Skeletal muscle cell (primary cell): ENCODE measurements at places on chromosomes 5 and 9.

GRCh38 chr9:81619353-81620001, 69.9 kb downstream of the TLE1 start:
- DNase-seq = peak; percentile 87

GRCh38 chr5:107472620-107473064, 198.1 kb downstream of the EFNA5 start:
- no peak for DNase-seq

- DNase-seq = no peak
Measured at GRCh38 chr5:180643191-180643851, 6.1 kb downstream of the FLT4 start.

- no peak for DNase-seq
Measured at GRCh38 chr5:33855396-33855795, 36.4 kb downstream of the ADAMTS12 start.

DNA sequence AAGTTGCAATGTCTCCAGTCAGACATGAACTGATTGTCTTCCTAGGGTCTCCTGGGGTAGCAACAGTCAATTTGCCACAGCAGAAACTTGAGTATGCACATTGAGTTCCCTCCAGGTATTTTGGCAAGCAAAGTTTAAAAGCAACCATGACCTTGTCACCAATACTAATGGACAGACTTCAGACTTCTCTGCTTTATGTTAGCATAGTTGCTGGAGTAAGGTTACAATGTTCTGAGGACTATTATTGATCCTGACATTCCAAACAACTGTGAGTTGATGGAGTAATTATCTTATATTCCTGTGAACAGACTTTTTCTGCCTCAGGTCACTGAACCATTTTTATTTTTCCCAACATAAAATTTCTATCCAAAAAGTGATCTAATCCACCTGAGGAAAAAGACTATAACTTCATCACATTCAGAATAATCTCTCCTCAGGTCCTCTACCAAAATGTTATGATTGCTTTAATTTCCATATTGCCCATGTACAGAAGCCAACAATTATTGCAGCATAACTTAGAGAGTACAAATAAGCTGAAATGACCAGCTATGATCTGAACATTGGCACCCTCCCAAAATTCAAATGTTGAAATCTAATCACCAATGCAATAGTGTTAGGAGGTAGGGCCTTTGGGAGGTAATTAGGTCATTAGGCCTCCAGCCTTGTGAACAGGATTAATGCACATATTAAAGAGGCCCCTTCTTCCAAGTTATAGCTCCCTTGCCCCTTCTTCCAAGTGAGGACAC, 228.3 kb downstream of the PDE4D start:
- DNase-seq = no peak

GRCh38 chr5:149030392-149030791, 32.5 kb downstream of the SH3TC2 start:
- peak; percentile 72 for DNase-seq

GRCh38 chr5:10935536-10935935, 174.5 kb upstream of the DAP start:
- no peak for DNase-seq

DNA sequence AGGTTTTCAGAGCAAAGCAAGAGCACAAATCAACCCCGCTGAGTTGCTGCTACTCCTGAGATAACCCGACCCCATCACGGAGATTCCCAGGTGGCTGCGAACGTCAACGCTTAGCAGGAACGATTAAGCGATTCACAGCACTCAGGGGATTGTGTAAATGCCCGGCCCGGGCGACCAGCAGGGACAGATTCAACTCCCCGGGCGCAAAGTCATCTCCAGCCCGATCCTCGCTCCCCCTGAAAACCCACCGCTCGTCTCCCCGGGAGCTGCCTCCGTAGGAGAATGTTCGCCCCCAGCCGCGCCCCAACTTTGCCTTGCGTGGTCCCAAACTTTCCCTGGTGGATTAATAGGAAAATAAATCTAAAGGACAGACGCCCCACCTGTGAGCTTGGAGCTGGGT, 685 bp downstream of the SLC24A2 start:
- DNase-seq = no peak
